ENCODE measurements at places on chromosomes 2 and 18. TPM values are rescaled to one million over a fixed set of nuclear protein-coding genes. Genes with fewer than 3 reads are reported as not detected.

- DNase-seq = no peak
Observed at GRCh38 chr18:39025531-39025930, 1459.9 kb upstream of the CELF4 start.

GRCh38 chr2:146365041-146365440, 1479.8 kb upstream of the ACVR2A start:
- DNase-seq = no peak

DNA sequence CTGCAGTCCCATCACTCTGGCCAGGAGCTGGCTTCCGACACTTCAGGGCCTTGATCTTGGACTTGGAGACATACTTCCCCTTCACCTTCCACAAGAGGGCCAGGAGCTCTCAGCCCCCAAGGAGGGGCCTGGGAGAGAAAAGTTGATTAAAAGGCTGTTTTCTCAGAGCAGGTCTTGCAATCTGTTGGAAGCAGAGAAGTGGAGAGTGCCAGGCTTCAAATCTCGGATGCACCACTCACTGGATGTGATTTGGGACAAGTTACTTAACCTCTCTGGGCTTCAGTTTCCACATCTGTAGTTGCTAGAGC, 255.3 kb downstream of the CYP26B1 start:
- no peak for DNase-seq

DNA sequence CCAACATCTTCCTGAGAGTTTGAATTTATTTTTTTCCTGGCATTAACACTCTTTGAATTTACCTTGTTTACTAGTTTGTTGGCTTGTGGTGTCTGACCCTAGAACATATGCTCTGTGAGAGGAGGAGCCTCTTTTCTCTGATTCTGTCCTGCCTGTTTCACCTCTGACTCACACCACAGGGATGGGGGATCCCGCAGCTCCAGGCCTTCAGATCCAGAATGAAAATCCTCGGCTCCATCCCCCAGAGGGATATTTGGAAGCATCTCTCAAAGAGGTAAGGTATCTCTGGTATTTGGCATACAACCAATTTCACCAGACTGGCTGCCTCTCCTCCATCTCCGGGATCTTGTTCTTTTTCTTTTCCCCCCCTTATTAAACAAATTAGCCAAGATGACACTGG, 104.7 kb downstream of the GPR39 start:
- no peak for DNase-seq

DNA sequence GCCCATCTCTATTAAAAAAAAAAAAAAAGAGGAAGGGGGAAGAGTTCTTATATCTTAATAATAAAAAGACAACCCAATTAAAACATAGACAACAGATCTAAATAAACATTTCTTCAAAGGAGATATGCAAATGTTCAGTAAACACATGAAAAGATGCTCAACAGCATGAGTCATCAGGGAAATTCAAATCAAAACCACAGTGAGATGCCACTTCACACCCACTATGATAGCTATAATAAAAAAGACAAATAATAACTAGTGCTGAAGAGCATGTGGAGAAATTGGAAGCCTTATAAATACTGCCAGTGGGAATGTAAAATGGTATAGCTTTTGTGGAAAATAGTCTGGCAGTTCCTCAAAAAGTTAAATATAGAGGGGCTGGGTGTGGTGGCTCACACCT, 61.5 kb upstream of the CYP20A1 start:
- DNase-seq = no peak

DNA sequence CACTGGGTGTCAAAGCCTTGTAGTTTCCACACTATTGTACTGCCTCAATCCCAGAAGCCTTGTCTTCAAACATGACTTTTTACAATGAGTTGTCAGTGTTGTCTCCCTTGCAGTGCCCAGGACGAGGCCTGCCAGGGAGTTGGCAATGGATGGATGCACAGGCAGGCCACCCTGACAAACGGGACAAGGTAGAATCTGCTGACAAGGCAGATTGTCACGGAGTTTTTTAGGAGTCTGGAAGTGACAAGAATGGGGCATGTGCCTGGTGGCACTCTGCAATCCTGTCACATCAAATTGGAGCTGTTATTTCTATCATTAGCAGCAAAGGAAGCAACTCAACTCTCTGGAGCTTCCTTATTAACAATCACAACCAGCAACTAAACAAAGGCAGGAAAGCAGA, 25.2 kb upstream of the GPR39 start:
- no peak for DNase-seq

DNA sequence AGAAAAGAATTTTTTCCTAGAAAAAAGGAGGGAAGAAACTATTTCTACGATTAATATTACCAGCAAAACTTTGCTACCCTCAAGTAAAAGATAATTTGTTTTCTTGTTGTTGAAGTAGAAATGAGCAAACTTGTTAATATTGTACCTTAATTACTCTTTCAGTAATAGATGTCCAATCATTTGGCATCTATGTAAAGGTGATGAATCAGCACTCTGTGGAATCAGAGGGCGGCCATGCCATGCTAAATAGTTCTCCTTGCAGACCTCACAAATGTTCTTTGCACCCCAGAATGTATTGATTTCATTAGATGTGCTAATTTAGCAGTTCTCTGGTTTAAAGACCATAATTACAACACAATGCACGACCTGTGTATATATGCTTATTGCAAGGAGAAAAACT, 29.1 kb upstream of the THSD7B start:
- no peak for DNase-seq

DNA sequence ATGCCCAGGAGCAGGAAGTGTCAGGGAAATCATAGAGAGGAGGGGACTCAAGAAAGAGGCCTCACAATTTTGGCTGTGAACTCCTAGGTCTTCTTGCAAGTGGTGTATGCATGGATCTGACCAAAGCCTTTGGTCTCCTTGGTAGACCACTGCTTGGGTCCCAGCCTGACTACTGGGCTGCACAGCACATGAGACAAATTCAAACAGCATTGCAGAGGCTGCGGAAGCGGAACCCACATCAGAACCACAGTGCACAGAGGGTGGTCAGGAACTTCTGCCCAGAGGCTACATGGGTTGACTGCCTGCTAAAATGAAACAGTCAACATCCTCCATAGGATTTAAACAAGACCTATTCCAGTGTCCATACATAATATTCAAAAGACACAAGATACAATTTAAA, 39.4 kb downstream of the CLIP4 start:
- no peak for DNase-seq

- DNase-seq = no peak
Observed at GRCh38 chr2:15834381-15835031, 105.8 kb upstream of the MYCN start.

DNA sequence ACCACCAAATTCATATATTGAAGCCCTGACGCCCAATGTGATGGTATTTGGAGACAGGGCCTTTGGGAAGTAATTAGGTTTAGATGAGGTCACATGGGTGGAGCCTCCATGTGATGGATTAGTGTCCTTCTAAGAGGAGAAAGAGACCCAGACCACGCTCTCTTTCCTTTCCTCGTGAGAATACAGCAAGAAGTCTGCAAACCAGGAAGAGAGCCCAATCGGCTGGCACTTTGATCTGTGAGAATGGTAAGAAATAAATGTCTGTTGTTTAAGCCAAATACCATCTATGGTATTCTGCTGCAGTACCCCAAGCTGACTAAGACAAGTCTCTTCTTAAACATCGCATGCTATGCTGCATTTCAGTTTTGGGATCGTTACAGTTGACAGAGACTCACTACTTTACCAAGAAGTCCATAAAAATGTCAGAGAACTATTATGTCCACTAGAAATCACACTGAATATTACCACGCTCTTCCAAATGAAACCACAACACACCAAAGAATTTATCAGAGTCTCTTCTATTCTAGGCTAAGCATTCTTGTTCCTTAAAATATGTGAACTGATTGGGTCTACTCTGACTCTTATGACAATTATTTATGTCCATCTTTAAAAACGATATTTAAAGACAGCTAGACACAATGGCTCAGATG, 48.5 kb downstream of the LPIN2 start:
- DNase-seq = no peak

DNA sequence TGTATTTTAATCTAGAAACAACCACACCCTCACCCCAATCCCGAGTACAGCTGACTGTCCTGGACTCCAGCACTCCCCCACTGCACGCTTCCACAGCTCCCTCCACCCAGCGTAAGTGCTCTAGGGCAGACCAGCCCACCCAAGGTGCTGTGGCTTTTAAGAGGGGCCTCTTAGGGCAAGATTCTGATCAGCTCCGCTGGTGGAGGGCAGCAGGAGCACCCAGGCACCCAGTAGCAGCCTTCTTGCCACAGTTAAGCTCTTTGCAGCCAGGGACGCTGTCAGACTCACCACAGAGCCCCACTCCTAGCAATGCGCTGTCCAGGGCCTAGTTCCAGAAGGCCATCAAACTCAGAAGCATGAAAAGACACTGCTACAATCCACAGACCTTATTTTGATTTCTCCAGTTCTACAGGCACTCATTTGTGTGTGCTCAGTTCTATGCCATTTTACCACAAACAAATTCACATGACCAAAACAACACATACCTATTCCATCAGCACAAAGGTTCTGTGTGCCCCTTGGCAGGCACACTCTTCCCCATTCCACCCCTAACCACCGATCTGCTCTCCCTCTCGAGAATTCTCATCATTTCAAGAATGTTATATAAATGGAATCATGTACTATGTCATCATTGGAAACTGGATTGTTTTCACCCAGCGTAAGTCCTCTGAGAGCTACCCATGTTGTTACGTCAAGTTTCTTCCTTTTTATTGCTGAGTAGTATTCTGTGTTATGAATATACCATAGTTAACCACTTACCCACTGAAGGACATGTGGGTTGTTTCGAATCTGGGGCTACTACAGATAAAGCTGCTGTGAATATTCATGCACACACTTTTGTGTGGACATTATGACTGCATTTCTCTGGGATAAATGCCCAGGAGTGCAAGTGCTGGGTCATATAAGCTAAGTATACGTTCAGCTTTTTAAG, 40.4 kb downstream of the PTPN2 start:
- peak; percentile 11 for DNase-seq

DNA sequence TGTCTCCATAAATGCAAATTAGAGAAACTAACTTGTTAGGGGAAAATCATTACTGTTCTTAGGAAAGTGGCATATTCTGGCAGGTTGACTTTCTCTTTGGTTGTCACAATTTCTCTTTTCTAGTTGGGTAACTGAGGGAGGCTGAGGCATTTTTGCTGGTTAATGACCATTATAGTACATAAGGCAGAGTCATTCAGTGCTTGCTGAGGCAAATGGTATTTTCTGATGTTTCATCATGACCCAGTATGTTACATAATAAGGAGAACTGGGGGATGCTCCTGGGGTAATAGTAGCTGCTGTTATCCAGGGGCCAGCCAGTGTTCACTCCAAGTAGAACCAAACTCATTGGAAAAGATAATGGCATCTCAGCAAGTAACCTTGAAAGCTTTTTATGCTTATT, 62.3 kb downstream of the ITGA6 start:
- DNase-seq = no peak

GRCh38 chr2:101517758-101518271, 42.9 kb upstream of the RFX8 start:
- no peak for DNase-seq

- DNase-seq = no peak
Observed at GRCh38 chr2:3498783-3499394, 20.4 kb downstream of the ADI1 start.

- no peak for DNase-seq
Observed at GRCh38 chr18:31380912-31381311, 4.3 kb downstream of the DSG4 start.

DNA sequence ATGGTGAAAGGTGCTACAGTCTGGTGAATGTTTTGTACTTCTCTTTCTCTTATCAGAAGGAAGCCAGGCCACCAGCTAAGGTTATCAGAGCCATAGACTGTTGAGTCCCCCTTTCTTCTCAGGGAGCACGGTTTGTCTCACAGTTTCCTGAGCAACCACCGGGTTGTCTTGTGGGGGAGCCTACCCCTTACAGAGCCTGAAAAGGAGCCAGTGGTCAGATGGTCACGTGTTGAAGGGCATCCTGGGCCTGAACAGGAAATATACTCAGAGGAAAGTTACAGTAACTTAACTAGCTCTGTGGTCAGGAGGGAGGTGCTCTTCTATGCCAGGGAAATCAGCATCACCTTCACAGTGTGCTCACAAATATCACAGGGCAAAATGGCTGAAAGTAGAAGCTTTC, 11.6 kb downstream of the CD28 start:
- DNase-seq = no peak

- DNase-seq = no peak
Observed at GRCh38 chr2:153417077-153417476, 61.5 kb downstream of the RPRM start.

DNA sequence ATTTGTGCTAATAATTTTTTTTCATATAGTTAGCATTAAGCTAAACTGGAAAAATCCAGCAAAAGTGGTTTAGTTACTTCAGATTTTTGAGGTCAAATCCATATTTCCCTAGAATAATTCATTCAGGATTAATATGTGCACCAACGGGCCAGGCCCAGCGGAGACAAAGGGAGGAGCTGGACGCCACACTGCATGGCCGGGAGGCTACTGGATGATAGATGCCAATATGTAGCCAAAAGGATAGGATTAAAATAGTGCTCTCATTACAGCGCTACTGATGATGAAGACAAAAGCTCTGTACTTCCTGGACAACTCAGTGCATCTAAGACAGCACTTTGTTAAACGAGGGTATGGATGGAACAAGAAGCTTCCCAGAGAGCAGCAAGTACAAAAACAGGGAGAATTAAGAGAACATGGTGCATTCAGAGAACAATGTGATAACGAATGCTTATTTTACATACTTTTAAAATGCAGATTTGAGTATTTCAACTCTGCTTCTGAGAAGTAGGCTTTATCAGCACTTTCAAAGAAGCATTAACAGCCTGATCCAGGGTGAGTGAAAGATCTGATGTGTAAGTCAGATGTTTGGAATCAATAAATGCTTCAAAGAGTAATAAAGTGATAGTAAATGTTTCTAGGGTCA, 39.8 kb downstream of the PPP4R1 start:
- DNase-seq = no peak

DNA sequence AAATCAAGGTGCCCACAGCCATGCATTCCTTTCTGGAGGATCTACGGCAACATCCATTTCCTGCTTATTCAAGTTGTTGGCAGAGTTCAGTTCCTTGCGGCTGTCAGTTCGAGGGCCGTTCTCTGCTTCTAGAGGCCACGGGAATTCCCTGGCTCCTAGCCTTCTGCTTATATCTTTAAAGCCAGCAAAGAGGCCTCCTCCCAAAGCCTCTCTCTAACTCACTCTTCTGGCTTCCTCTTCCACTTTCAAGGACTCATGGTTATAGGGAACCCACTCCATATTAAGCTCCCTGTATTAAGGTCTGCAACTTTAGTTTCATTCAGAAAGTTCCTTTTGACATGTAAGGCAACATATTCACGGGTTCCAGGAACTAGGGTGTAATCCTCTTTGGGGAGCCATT, 150.1 kb upstream of the RMP24 start:
- no peak for DNase-seq

SLC35F5 gene
- total RNA-seq = 83.0 TPM

FBXO48 gene
- total RNA-seq = 2.9 TPM

HAAO gene
- 0.77 TPM for total RNA-seq

FIGN gene
- 27.7 TPM for total RNA-seq

GPR17 gene
- not detected for total RNA-seq

GRB14 gene
- total RNA-seq = 3.4 TPM

WDR54 gene
- total RNA-seq = 138 TPM

USP14 gene
- total RNA-seq = 22.1 TPM

IL1RL2 gene
- not detected for total RNA-seq

AKAIN1 gene
- not detected for total RNA-seq

TXNDC2 gene
- not detected for total RNA-seq

SULT1C2 gene
- 0.28 TPM for total RNA-seq
